Activated CD4-positive, alpha-beta T cell treated with anti-CD3 and anti-CD28 coated beads, Interleukin-2, amount 10 ng/mL, durations not matched to agents 24 days and 14 days (primary cell): ENCODE measurements at places on chromosomes 16 and 17. TPM values are rescaled to one million over a fixed set of nuclear protein-coding genes. Genes with fewer than 3 reads are reported as not detected.

DNA sequence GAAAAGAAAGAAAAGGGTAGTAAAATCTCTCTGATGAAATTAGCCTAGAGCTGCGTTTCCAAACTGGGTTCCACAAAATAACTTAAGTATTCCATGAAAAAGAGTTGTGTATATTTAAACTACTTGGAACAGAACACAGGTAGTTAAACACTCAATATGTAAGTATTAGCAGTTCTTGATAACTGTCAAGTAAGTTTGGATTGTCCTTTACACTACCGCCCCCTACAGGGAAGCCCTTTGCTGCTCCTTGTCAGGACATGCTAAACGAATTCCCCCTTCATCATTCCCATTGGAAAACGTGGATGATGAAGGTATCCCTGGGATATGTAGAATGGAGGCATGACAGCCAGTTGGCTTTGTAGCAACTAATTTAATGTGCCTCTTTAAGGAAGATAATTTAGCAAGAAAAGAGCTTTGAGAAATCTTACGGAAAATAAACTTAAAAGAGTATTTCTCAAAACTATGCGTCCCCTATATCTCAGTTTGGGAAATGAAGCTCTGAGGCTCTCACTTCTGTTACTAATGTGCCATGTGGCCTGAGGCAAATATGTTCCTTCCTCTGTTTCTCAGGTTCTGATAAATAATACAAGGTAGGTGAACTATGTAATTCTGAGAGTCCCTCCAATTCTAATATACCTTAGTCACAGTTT lies 18.8 kb downstream of the NCBP3 start:
- peak; percentile 91 for DNase-seq
- H3K27ac ChIP-seq: no peak overlapping the region
- H3K36me3 ChIP-seq: peaks cover 46% of the 10 kb centered on the region
- H3K4me3 ChIP-seq: no peak overlapping the region

- peaks cover 27% of the 10 kb centered on the region for H3K4me1 ChIP-seq
Measured at GRCh38 chr17:74201250-74201649, 2.2 kb upstream of the RPL38 start.

- H3K4me1 ChIP-seq: no peaks in the 10 kb centered on the region
- no peaks in the 10 kb centered on the region for H3K27me3 ChIP-seq
- H3K4me3 ChIP-seq: no peak overlapping the region
- peaks cover 25% of the 10 kb centered on the region for H3K36me3 ChIP-seq
Measured at GRCh38 chr17:14225254-14225980, 11.2 kb downstream of the CDRT15 start.

DNA sequence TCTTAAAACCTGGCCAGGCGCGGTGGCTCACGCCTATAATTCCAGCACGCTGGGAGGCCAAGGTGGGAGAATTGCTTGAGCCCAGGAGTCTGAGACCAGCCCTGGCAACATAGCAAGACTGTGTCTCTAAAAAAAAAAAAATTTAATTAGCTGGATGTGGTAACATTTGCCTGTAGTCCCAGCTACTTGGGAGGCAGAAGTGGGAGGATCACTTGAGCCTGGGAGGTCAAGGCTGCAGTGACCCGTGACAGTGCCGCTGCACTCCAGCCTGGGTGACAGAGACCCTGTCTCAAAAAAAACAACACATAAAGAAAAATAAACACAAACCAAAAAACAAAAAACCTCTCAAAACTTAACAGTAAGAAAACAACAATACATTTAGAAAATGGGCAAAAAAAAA lies 106.3 kb downstream of the SMG6 start:
- H3K27me3 ChIP-seq: no peaks in the 10 kb centered on the region
- peaks cover 44% of the 10 kb centered on the region for H3K36me3 ChIP-seq
- H3K4me1 ChIP-seq: peaks cover 47% of the 10 kb centered on the region
- no peak overlapping the region for H3K27ac ChIP-seq
- no peak overlapping the region for H3K4me3 ChIP-seq
- DNase-seq: no peak

DNA sequence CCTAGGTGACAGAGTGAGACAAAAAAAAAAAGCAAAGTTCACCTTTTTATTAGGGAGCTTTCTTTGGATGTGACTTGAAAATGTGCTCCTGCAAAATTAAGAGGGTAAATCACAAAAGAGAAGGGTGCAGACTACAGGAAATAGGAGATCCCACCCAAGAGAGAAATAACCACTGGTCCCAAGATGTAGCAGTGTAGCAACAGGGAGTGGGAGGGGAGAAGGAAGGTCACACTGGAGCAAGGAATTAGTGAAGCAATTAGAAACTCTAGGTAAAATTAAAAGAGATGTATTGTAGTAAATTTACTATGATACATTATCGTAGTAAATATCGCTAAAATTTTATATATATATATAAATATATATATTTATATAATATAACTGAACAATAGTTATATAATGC lies 12.3 kb upstream of the SPN start:
- H3K4me3 ChIP-seq: no peak overlapping the region
- H3K27ac ChIP-seq: no peak overlapping the region
- no peaks in the 10 kb centered on the region for H3K36me3 ChIP-seq
- no peaks in the 10 kb centered on the region for H3K27me3 ChIP-seq

DNA sequence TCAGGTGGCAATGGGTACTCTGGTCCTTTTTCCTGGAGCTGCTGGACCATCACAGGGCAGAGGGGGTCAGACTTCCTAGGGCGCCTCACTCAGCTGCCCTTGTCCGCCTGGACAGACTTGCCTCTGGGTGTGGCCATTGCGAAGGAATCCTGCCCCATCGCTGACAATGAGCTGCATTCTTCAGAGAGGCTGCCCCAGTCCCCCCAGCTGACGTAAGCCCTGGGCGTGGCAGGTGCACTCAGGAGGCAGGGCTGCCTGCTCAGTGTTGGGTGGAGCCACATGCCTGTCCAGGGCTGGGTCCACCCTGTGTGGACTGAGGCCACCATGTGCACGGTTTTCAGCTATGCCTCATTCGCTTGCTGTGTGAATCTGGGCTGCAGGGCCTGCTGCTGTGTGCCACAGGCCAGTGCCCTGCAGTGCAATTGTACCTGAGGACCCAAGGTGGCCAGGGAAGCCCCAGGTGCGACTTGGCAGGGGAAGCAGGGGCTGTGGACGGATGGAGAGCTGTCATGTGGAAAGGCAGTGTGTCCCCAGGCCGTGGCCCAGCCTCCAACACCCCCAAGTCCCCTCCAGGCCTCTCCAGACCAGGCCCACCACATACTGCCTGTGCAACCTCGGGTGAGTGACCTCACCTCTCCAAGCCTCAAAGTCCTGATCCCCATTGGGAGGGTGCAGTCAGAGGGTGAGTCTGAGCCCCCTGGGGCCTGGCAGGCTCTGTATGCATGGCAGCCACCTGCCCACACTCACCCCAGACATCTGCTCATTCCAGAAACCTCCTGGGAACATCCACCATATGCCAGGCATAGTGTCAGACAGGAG lies 14.0 kb upstream of the MPRIP start:
- H3K4me3 ChIP-seq: no peak overlapping the region
- H3K27me3 ChIP-seq: peaks cover 1% of the 10 kb centered on the region
- H3K36me3 ChIP-seq: no peaks in the 10 kb centered on the region
- DNase-seq: no peak
- H3K4me1 ChIP-seq: no peaks in the 10 kb centered on the region

DNA sequence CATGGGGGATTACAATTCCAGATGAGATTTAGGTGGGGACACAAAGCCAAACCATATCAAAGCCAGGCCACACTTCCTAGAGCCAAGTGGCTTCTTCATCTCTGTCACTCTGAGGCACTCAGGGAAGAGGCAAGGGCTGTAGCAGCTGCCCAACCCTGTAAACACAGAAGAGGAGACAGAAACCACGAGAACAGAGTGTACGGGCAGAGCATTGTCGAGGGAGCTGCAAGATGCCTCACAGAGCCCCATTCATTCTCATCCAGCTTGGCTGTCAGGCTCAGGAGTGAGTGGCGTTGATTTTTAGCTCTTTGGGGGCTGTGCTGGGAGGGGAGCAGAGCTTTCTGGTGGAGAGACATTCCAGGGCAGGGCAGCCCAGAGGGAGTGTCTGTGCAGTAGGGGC lies 117.2 kb upstream of the SALL1 start:
- no peak overlapping the region for H3K27ac ChIP-seq
- no peak for DNase-seq
- H3K4me1 ChIP-seq: no peaks in the 10 kb centered on the region
- no peaks in the 10 kb centered on the region for H3K27me3 ChIP-seq

DNA sequence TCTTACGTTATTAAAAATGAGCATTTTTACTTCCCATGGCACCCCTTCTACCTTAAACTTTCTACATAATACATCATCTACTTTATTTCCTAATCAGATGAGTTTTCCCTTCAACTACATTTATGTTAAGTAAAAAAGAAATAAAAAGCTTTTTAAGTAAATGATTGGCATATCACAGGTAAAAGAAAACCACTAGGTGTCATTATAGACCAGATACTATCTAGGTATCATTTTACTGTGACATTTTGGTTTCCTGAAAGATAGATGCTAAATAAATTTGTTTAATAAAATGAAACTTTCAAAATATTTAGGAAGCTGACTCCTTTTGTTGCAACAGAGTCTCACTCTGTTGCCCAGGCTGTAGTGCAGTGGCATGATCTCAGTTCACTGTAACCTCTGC lies 3.8 kb upstream of the CMTM1 start:
- no peak for DNase-seq

- DNase-seq: no peak
- H3K27ac ChIP-seq: no peak overlapping the region
- H3K27me3 ChIP-seq: peaks cover 7% of the 10 kb centered on the region
- H3K4me3 ChIP-seq: no peak overlapping the region
Measured at GRCh38 chr17:3887804-3888203, 5.0 kb downstream of the CAMKK1 start.

GRCh38 chr16:76535-77272 lies 1.3 kb upstream of the MPG start:
- H3K36me3 ChIP-seq: peaks cover 10% of the 10 kb centered on the region
- peak; percentile 69 for DNase-seq
- peak overlapping the region; percentile 85 for H3K4me3 ChIP-seq

DNA sequence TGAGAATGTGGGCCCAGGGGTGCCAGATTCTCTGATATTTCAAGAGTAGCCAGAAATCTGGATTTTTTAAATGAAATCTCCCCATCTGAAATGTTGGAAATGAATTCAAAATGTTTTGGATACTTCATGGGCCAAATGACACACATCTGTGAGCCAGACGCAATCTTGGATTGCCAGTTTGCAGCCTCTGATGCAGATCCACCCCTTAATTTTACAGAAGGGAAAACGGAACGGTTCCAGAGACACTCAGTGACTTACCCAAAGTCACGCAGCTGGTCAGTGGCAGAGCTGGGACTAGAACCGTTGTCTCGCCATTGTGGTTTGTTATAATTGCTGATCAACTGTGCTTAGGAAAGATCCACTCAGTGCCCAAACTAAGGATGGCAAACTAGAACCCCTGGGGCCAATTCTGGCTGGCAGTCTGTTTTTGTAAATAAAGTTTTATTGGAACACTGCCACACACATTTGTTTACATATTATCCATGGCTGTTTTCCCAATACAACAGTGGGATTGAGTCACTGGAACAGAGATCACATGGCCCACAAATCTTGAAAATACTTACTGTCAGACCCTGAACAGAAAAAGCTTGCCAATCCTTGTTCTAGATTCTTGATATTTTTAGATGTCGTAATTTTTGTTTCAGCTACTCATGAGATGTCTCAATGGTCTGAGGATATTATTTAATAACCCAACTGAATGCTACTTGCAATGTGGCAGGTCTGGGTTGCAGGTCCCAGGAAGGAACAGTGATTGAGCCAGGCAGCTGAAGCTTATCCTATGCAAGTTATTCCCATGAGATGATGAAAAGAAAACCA lies 143.8 kb downstream of the AXIN2 start:
- H3K4me3 ChIP-seq: no peak overlapping the region
- H3K27ac ChIP-seq: no peak overlapping the region
- H3K36me3 ChIP-seq: no peaks in the 10 kb centered on the region
- no peak for DNase-seq
- H3K27me3 ChIP-seq: peaks cover 2% of the 10 kb centered on the region

DNA sequence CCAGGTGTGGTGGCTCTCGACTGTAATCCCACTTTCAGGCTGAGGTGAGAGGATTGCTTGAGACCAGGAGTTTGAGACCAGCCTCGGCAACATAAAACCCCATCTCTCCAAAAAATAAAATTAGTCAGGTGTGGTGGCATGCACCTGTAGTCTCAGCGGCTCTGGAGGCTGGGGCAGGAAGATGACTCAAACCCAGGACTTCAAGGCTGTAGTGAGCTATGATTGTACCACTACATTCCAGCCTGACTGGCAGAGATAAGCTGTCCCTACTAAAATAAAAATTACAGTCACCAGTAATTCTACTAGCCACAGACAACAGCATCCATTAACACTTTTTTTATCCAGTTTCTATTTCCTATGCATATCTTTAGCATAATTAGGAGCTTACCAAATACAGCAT lies 176.3 kb downstream of the CPPED1 start:
- H3K27me3 ChIP-seq: no peaks in the 10 kb centered on the region
- no peak for DNase-seq
- H3K36me3 ChIP-seq: no peaks in the 10 kb centered on the region
- no peaks in the 10 kb centered on the region for H3K4me1 ChIP-seq
- no peak overlapping the region for H3K4me3 ChIP-seq

DNA sequence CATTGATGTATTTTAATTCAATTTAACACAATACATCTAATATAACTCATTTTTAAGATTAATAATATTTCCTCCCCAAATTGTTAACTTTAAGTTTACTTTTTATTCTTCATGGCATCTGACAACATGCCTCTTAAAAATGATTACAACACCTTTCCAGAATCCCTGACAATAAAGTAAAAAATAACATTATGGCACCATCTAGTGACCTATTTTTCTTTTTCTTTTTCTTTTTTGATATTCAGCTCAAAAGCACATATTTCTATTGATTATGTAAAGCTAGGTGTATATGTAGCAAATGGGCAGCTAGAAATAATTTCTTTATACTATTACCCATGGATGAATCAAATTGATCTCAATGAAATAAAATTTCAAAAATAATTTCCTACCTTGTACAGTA lies 834.3 kb upstream of the CDH8 start:
- H3K4me3 ChIP-seq: no peak overlapping the region
- H3K27ac ChIP-seq: no peak overlapping the region
- no peaks in the 10 kb centered on the region for H3K36me3 ChIP-seq
- no peaks in the 10 kb centered on the region for H3K4me1 ChIP-seq
- no peak for DNase-seq
- H3K27me3 ChIP-seq: no peaks in the 10 kb centered on the region

DNA sequence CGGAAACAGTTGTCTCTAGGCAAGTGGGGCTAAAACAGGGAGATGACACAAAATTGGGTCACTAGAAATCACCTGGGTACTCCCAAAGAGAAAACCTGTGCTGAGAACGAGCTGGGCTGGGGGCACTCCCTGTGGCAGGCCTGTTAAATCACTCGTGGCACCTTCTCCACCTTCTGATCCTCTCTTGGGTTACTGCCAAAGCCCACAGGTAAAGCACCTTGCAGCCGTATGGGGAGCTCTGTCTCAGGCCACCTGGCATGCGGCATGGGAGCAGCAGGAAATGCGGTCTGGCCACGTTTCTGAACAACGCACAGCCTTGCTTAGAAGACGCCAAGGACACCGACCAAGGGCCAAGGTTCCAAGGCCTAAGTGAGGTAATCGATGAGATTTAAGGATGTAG lies 21.5 kb upstream of the ICAM2 start:
- no peaks in the 10 kb centered on the region for H3K27me3 ChIP-seq
- no peak for DNase-seq
- peak overlapping the region; percentile 9 for H3K27ac ChIP-seq

GRCh38 chr16:57277586-57277985 lies 6.9 kb downstream of the PLLP start:
- peaks cover 16% of the 10 kb centered on the region for H3K27me3 ChIP-seq
- no peaks in the 10 kb centered on the region for H3K36me3 ChIP-seq
- peak overlapping the region; percentile 73 for H3K4me3 ChIP-seq
- H3K4me1 ChIP-seq: peaks cover 26% of the 10 kb centered on the region

The PSMD3 gene
- total RNA-seq: 199 and 204 TPM in 2 replicates

The NF1 gene
- total RNA-seq: 28.5 and 28.9 TPM in 2 replicates

The KCNJ18 gene
- not detected in 2 replicates for total RNA-seq

The ZSCAN10 gene
- not detected in 2 replicates for total RNA-seq

The CD300H gene
- not detected in 2 replicates for total RNA-seq

The ACACA gene
- 120 and 122 TPM in 2 replicates for total RNA-seq

The CNTNAP4 gene
- total RNA-seq: not detected in 2 replicates

The NPIPB13 gene
- 14.5 and 21.1 TPM in 2 replicates for total RNA-seq

The CDH16 gene
- total RNA-seq: not detected in 2 replicates

The CBX8 gene
- 9.4 TPM in 2 replicates for total RNA-seq
